ENCODE measurements at places on chromosomes 1 and 21. TPM values are rescaled to one million over a fixed set of nuclear protein-coding genes. Genes with fewer than 3 reads are reported as not detected.

DNA sequence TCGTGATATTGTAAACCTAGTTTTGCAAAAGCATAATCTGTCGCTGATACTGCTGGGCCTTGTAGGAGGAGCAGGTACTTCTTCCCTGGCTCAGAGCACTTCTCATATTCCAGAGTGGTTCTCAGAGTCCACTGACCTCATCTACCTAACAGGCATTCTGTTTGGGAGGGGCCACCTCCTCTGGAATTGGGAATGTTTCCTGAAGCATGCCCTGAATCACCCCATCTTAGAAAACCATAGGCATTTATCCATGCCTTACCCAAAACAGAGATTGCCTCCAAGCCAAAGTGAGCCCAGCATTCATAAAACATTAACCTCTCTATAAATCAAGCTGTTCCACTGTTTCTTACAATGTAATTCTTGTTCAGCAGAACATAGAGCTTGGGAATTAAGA, 35.1 kb downstream of the SLC44A3 start:
- peaks cover 6% of the 10 kb centered on the region for H3K27me3 ChIP-seq
- H3K36me3 ChIP-seq = no peaks in the 10 kb centered on the region
- no peak overlapping the region for H3K27ac ChIP-seq
- no peak overlapping the region for H3K4me3 ChIP-seq
- no peak for DNase-seq

DNA sequence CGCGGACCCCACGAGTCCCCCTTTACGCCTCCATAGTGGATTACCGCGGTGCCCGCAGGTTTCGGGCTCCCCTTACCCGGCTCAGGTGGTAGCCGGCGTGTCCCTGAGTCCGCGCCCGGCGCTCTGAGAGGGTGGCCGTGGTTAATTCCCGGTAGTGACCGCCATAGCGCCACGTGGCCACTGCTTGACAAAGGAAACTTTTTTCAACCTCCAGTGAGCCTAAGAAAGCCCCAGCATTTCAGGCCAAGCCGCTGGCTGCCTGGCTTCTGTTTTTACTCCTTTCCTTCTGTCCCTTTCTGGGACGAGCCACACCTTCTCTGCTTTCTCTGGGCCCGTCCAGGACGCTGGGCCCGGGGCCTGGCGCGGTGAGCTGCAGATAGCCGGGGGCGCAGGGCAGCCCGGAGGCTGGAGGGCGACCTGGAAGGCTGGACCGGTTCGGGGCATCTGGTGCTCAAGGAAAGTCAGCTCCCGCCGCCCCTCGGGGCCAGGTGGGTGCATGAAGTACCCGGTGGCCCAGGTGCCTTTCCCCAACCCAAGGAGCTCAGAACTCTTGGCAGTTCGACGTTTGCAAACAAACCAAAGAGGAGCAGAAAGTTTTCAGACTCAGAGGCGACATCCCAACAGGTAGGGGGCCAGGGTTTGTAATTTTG, 540 bp upstream of the C1orf198 start:
- H3K4me1 ChIP-seq = peaks cover 15% of the 10 kb centered on the region
- DNase-seq = no peak
- no peaks in the 10 kb centered on the region for H3K36me3 ChIP-seq

DNA sequence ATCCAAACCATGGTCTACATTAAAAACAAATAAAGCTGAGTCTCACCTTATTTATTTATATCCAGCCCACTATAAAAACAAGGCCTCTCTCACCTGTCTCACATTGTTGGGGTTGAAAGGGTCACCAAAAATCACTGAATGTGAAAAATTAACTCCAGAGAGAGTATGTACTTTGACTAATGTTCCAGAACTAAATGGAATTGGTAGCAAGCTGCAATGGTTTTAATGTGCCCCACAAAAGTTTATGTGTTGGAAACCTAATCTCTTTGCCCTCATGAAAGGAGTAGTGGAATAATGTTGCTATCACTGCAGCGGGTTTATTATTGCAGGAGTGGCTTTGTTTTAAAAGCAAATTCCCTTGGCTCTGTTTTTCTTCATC, 230.3 kb downstream of the LTN1 start:
- DNase-seq = no peak
- H3K4me1 ChIP-seq = peaks cover 1% of the 10 kb centered on the region
- H3K36me3 ChIP-seq = peaks cover 15% of the 10 kb centered on the region
- H3K27me3 ChIP-seq = no peaks in the 10 kb centered on the region
- H3K4me3 ChIP-seq = no peak overlapping the region

DNA sequence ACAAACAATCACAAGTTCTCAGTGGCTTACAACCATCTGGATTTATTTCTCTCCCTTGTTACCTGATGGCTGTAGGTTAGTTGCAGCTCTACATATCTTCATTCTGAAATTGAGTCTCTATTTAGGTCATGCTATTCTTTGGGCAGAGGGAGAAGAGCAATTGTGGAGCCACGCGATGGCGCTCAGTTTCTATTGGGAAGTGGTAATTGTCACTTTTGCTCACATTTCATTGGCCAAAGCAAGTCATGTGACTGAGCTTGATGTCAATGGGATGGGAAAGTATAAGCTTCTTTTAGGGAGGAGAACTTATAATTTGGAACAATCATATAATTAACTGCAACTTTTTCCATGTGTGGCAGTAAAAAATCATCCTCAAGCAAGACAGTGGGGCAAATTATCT, 166.5 kb downstream of the LMO4 start:
- peaks cover 4% of the 10 kb centered on the region for H3K27me3 ChIP-seq
- no peak overlapping the region for H3K27ac ChIP-seq
- H3K36me3 ChIP-seq = no peaks in the 10 kb centered on the region
- no peak for DNase-seq

LAD1 gene
- not detected for total RNA-seq

LMO4 gene
- total RNA-seq = 52.8 TPM

C1orf226 gene
- not detected for total RNA-seq
